ENCODE measurements at places on chromosomes 5 and 9.

- DNase-seq: no peak
Measured at GRCh38 chr5:138346889-138347288, 5.6 kb upstream of the KDM3B start.

GRCh38 chr9:135009051-135009560 lies 78.4 kb upstream of the OLFM1 start:
- DNase-seq: no peak

GRCh38 chr9:84667571-84668195 lies 1.8 kb upstream of the NTRK2 start:
- peak; percentile 45 for DNase-seq

- no peak for DNase-seq
Measured at GRCh38 chr5:108467563-108467962, 85.7 kb upstream of the FBXL17 start.

DNA sequence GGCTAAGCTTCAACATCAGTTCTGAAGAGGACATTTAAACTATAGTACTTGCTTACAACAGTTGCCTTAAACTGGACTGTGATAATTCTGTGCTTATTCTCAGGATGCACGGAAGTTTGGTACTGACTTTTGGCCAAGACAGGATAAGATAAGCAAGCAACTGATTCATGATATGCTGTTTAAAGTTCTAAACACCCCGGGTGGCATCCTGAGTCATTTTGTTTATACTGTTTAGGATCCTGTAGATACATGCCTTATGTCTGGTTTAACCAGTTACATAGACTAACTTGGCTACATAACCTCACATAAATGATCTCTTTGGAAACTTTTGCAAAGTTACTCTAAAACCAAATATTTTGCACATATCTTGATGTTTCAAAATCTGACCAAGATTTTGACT lies 95.9 kb downstream of the CDH9 start:
- DNase-seq: peak; percentile 37

DNA sequence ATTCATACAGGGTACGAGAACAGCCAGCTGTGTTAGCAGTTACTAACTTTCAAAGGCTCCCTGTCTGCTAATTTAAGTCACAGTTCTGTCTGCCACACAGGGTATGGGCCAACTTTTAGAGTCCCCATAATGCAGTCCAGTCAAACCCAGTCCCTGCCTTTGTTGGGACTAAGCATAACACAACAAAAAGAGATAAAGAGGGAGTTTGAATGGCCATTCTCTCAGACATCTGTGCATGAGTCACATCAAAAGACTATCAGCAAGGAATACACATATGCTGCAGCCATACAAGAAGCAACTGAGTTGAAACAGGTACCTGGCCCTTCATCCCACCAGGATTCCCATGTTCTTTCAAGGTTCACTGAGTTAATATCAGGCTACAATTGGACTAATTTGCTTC lies 744.5 kb upstream of the C9orf72 start:
- no peak for DNase-seq

GRCh38 chr5:93723005-93723404 lies 18.4 kb downstream of the POU5F2 start:
- DNase-seq: no peak

GRCh38 chr9:4464911-4465513 lies 25.3 kb upstream of the SLC1A1 start:
- peak; percentile 23 for DNase-seq

GRCh38 chr5:8884029-8884428 lies 661.8 kb downstream of the SEMA5A start:
- peak; percentile 5 for DNase-seq

DNA sequence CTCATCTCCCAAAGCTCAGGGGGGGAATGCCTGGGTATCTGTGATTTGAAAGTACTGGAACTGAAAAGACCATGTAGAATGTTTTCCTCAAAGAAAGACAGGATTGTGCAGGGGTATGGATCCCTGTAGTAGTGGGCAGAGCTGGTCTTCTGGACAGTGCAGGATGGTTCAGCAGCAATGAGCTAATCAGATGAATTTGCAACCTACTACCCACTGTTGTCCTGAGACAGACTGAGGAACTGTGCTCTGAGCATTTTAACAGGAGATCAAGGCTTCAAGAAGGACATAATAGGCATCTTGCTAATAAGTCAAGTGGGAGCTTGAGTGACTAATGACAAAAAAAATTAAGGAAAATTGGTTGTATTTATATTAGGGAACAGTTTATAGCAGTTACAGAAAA lies 61.7 kb downstream of the FYB1 start:
- no peak for DNase-seq

DNA sequence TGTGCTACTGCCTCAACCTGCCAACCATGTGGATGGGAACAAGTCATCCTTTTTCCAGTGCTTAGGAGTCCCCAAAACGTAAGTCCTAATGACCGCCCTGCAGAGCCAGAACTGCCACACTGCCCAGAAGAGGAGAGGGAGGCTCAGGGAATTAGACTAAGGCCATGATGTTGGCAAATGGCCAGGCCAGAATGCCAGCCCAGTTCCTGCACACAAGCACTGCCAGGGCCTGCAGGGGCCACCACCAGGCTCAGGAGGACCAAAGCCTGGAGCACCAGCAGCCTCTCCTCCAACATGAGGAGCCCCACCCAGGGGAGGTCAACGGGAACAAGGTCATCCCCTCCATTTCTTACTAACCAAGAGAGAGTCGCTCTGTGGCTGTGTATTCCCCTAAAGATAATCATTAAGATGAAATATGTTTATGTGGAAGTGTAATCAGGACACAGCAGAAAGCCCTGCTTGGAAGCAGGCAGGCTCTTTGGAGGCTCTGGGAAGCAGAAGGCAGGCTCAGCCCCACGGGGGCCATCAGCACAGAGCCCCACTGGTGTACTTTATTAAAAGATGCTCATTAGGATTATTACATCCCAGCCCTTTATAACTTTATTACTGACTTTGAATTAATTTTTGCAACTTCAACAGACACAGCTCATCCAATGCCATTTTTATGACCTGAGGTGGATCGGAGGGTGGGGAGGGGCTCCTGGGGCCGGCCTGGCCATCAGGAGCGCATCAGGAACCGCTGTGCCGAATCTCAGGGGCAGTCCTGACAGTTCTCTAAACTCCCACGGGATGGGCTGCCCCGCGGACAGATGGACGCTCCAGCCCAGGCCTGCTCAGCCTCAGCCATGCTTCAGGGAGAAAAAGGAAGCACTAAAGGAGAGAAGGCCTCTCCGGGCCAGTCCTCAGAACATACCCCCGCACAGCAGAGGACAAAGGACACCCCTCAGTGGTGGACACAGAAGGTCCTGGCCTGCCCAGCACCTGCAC lies 127.0 kb downstream of the ADAMTS2 start:
- DNase-seq: no peak

DNA sequence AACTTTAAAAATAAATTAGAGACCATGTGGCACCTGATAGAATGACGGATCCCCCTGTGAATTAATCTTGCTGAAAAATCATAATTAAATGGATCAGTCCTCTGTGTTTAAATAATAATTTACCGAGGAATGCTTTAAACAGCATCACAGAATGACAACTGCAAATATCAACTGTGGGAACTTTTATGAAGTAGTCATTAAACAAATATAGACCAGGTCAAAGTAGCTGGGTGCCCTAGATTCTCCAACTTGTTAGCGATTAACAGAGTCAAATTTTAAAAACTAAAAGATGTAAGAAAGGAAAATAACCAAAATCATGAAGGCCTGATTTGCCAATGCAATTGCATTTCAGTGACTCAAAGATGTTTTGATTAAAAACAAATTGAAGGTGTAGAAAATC lies 933.4 kb downstream of the PTPRD start:
- no peak for DNase-seq

- no peak for DNase-seq
Measured at GRCh38 chr9:21473236-21473635, 8.9 kb downstream of the IFNE start.

- DNase-seq: no peak
Measured at GRCh38 chr5:137856916-137857862, 10.5 kb upstream of the MYOT start.

GRCh38 chr5:113271745-113272454 lies 162.9 kb downstream of the TSSK1B start:
- peak; percentile 43 for DNase-seq

DNA sequence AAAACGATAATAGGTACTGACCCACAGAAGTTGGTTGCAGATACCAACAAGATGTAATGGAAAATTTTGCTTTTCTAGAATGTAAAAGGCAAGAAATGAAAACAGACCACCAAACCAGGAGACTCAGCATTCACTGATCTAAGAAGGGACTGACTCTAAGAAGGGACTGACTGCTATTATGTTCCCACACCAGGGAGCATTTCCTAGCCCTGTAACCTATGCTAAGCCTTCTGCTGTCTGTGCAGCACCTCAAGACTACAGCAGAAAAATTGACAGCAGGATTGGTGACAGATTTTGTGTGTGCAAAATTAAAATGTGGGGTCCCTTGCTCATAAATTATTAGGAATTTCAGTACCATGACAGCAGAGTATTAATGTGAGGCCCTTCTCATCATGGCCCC lies 154.8 kb downstream of the GABRB2 start:
- no peak for DNase-seq

GRCh38 chr9:123315635-123316034 lies 40.4 kb upstream of the CRB2 start:
- DNase-seq: no peak

DNA sequence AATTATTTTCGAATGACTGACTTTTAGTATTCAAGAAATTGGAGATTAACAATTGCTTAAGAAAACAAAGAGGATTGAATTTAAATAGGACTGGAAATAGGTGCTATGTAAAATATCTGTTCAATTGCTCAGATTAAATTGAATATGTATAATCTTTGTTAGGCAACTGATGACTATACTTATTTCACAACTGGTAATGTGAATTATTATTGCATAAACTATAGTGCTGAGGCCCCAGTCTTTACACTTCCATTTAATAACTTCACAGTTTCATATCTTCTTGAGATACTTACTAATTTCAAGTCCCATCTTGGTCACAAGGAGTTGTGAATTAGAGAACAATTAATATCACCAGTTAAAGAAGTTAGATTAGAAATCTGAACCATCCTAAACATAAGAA lies 16.7 kb downstream of the CEP78 start:
- no peak for DNase-seq

DNA sequence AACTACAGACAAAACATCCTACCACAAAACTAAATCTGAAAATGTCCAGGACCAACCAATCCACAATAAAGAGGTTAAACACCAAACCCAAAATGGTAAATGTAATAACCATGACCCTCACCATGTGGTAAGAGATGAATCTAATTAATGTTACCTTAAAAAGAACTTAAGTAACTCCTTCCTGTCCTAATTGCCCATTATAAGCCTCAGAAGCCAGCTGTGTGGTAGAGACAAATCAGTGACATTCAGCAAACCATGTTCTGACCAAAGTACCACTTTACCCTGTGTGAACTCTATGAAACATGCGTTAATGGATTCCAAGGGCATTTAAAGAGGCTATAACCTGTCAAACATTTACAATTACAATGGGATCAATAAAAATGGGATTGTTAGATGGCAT lies 25.0 kb downstream of the LPAR1 start:
- no peak for DNase-seq

- DNase-seq: peak; percentile 78
Measured at GRCh38 chr5:137563646-137564397, 64.7 kb upstream of the SPOCK1 start.

DNA sequence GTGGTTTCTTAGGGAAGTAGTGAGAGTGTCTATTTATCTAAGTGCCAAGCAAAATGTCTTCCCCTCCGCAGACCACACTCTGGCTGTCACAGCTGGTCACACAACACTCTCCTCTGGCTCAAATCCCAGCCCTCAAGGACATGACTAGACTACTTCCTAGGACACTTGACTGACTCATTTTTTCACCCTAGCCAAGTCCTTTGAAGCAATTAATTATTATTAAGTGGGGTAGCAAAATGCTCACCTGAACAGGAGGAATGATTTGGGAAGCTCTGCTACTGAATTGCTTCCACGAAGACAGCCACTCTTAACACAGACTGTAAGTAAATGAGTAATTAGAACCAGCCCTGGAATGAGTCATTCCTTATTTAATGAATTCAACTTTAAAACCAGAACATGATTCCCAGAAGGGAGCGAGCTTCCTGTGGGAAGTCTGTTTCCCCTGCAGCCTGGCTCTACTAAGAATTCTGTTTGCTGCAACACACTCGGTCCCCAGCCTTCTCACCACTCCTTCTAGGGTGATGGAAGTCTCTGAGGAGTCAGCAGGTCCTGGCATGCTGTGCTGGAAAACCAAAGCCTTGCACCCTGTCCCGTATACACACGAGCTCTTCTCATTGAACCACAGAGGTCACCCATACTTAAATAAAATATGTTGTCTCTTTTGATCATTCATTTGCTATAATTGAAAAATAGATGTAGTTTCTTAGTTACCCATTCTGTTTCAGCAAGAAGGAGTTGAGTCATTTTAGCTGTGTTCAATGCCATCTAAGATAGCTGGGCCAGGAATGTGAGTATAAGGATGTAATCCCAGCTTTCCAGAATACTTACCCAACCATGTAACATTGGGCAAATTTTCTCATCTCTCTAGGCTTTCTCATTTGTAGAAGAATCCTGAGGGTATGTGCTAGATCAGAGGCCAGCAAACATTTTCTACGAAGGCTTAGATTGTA lies 218.6 kb upstream of the RASEF start:
- DNase-seq: peak; percentile 14

GRCh38 chr5:176436656-176437055 lies 11.5 kb upstream of the FAF2 start:
- DNase-seq: peak; percentile 60

DNA sequence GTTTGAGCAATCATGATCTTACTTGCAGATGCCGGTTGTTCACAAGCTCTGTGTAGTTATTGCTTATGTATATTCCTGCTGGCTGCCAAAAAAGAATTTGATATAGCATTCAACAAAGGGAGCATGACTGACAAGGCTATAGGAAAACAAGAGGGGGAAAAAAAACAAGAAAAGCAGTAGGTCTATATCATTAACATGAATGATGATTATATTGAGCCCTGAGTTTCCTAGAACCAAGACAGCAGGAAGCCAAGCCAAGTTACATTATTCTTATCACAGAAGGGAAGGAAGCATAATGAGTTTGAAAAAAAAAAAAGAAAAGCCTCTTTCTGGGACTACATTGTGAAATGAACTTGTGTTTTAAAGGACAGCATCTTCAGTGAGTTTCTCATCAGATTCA lies 41.0 kb downstream of the TSTD2 start:
- no peak for DNase-seq

- DNase-seq: no peak
Measured at GRCh38 chr9:17776735-17777134, 197.9 kb downstream of the SH3GL2 start.

- no peak for DNase-seq
Measured at GRCh38 chr5:172224996-172225395, 31.0 kb downstream of the EFCAB9 start.

- DNase-seq: no peak
Measured at GRCh38 chr9:127941062-127941960, 3.7 kb upstream of the DPM2 start.

GRCh38 chr5:34655354-34655991 lies 655 bp upstream of the RAI14 start:
- peak; percentile 92 for DNase-seq

DNA sequence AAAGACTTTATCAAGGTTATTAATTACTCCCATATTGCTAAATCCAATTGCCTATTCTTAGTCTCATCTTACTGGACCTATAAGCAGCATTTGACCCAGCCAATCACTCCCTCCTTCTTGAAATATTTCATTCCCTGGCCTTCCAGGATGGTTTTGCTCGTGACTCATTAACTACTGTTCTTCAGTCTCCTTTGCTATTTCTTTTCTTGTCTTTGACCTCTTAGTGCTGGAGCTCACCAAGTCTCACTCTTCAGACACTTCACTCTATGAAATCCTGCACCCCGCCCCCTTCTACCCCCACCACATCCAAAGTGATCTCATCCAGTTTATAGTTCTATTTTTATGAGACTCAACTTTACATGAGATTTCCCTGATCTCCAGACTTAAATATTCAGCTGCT lies 803.1 kb upstream of the WWC1 start:
- DNase-seq: peak; percentile 14

GRCh38 chr5:172453986-172454357 lies 353 bp downstream of the SH3PXD2B start:
- DNase-seq: peak; percentile 42

Measured in iris pigment epithelial cell (primary cell).